Muscle of leg (tissue), 16 donors: ENCODE measurements at places on chromosomes 7 and 10. TPM values are rescaled to one million over a fixed set of nuclear protein-coding genes. Genes with fewer than 3 reads are reported as not detected.

DNA sequence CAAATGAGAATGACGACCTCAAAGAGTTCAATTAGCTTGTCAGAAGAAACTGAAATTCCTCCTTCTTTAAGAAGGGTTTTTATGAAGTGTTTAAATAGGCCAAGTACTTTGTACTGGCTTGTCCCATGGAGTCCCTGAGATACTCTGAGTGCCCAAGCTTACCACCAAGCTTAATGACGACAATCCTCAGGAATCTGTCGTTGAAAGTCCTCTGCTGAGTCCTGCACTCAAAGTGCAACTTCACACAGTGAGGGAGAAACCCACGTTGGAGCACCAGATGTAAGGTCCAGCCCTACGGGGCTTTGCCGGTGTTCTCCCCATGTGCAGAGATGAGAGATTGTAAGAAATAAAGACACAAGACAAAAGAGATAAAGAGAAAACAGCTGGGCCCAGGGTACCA is 42.8 kb upstream of the AKR1C2 start:
- no peaks in the 10 kb centered on the region for H3K27me3 ChIP-seq
- no peaks in the 10 kb centered on the region for H3K36me3 ChIP-seq
- no peak overlapping the region for H3K4me3 ChIP-seq
- no peak overlapping the region for H3K27ac ChIP-seq

Gene AGAP6
- 7.5 TPM for total RNA-seq

Gene SLF2
- 113 TPM for total RNA-seq

Gene LRRC17
- total RNA-seq: 43.8 TPM

Gene PDE6C
- not detected for total RNA-seq

DNA sequence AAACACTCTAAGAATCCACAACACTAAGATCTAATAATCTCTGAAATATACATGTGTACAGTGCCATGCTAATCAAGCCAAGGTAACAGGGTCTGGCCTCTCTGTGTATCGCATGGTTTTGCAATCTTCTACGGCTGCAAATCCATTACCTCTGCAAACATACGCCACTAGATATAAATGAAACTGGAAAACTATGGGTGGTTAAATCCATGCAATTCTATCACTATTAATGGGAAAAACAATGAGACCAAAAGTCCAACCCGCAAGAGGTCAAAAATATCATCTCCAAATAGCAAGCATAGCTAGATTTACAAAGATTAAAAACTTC is 23.0 kb downstream of the SGCE start:
- no peaks in the 10 kb centered on the region for H3K27me3 ChIP-seq
- H3K4me1 ChIP-seq: peaks cover 8% of the 10 kb centered on the region
- DNase-seq: no peak
- peak overlapping the region; percentile 78 for H3K27ac ChIP-seq
- no peak overlapping the region for H3K4me3 ChIP-seq

DNA sequence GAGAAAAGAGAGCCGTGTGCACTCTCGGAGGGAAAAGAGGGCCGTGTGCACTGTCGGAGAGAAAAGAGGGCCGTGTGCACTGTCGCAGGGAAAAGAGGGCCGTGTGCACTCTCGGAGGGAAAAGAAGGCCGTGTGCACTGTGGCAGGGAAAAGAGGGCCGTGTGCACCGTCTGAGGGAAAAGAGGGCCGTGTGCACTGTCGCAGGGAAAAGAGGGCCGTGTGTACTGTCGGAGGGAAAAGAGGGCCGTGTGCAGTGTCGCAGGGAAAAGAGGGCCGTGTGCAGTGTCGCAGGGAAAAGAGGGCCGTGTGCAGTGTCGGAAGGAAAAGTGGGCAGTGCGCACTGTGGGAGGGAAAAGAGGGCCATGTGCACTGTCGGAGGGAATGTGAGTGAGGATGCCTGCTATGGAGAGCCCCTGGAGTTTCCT is 188.7 kb downstream of the DNAJB6 start:
- no peaks in the 10 kb centered on the region for H3K27me3 ChIP-seq
- no peaks in the 10 kb centered on the region for H3K36me3 ChIP-seq
- H3K27ac ChIP-seq: no peak overlapping the region
- H3K4me1 ChIP-seq: no peaks in the 10 kb centered on the region

DNA sequence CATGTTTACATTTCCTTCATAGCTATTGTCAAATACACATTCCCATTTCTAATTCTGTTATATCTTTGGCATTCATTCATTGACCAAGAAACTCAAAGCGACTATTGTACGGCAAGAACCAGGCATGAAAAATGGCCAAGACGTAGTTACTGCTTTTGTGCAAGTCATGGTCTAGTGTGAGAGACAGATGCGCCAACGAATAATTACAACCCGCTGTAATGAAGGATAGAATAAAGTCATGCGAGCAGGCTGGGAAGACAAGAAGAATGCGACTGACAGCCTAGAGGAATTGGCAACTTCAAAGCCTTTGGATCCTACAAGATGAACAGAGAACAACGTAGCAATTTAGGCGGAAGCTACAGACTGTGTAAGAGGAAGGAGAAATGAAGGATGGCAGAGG is 221.2 kb downstream of the CALN1 start:
- peaks cover 2% of the 10 kb centered on the region for H3K27me3 ChIP-seq
- H3K4me3 ChIP-seq: no peak overlapping the region
- no peak for DNase-seq
- H3K36me3 ChIP-seq: no peaks in the 10 kb centered on the region
- no peak overlapping the region for H3K27ac ChIP-seq

DNA sequence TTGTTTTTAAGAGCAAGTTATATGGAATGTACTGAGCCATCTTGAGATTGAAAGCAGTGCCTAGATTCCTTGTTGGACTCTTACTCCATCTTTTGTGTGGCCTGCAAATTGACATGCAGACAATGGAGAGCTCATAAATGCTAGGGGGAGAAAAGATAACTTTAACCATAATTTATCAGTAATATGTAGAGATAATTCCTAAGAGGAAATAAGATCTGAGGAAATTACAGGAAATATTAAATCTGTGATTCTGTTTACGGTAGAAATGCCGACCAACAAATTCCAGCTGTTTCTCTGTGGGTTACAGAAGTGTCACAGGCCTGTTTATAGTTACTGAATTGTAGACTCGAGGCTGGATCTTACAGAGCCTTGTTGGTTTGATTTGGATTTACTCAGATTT is 348.0 kb downstream of the SUGCT start:
- no peaks in the 10 kb centered on the region for H3K27me3 ChIP-seq
- no peaks in the 10 kb centered on the region for H3K4me1 ChIP-seq
- H3K27ac ChIP-seq: no peak overlapping the region
- no peak for DNase-seq

Gene PRSS37
- total RNA-seq: not detected

Gene ASAH2B
- 2.9 TPM for total RNA-seq

DNA sequence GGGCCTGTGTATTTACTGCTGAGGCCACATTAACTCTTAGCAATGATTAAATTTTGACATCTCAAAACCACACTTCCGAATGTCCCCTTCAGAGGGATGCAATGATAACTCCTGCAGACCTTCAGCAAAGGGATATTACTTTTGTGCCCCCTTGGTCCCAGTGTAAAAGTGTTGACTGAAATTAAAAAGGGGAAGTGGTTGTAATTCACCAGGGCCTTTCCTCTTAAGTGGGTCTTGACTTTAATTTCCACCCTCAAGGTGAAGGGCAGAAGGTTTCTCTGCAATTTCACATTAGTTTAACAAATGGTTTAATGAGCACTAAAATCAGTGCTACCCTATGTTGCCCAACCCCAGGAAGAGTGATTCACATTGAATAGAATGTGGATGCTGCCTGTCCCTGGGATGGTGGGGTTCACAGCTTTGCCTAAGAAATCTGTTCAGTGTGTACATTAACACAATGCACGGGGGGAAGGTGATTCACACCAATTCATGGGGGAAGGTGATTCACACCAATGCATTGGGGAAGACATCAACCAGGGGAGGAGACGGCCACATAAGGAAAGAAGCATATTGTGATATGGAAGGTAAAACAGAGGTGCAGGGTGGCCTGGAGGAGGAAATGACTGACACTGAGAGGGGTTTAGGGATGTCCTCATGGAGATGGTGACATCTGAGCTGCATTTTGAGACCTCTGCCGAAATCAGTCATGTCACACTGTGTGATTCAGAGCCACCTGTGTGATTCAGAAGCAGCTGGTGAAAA is 19.4 kb upstream of the TNS3 start:
- H3K27ac ChIP-seq: no peak overlapping the region
- no peak overlapping the region for H3K4me3 ChIP-seq
- peaks cover 14% of the 10 kb centered on the region for H3K4me1 ChIP-seq
- no peak for DNase-seq

Gene SLC39A12
- total RNA-seq: 0.04 TPM

Gene LUC7L2
- 28.5 TPM for total RNA-seq

DNA sequence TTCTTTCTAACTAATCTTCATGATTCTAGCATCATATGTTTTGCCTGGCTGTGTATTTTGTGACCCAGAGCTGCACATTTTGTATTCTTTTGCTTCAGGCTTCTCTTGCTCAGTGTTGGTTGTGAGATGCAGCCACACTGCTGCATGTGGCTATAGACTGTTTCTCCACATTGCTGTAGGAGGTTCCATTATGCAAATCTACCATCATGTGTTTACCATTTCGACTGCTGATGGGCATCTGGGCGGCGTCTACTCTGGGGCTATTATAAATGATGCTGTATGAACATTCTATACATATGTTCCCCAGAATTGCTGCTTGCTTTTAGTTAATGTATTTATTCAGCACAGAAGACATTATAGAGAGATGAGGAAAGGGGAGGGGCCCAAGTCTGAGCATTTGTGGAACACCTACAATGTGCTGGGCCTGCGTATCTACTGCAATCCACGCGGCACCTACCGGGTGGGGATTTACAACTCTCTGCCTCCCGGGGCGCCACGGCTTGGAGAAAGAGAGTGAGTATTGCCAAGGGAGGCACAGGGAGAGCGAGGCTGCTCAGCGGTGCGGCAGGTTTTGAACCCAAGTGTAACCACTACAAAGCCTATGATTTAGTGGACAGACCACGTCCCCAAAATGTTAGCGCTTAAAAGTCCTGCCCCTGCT is 172.5 kb downstream of the PRKAG2 start:
- H3K36me3 ChIP-seq: no peaks in the 10 kb centered on the region
- H3K4me1 ChIP-seq: peaks cover 16% of the 10 kb centered on the region
- peaks cover 2% of the 10 kb centered on the region for H3K27me3 ChIP-seq
- no peak for DNase-seq
- H3K4me3 ChIP-seq: no peak overlapping the region

DNA sequence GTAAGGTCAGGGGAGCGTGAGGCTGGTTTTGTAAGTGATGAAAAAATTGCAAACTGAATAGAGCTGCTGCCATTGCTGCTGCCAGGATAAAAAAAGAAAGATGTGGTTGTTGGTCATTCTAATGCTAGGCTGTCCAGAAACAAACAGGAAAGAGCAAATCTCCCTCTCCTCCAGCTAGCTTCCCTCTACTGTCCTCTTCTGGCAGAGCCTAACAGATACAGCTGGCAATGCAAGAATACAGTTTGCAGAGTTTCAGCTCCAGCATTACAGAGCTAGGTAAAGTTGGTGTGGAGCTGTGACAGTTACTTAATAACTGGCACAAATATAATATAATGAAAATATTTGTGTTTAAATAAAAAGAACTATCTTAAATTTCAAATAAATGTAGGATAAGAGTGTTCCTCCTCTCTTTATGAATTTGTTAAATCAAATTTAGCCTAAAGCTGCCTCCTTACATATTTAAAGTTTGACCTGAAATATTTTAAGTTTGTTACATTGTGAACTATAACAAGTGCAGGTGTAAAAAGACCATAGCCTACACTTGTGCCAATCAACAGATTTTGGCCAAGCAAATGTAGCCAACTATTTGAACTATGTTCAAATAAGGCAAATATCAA is 407.7 kb downstream of the SH2D4B start:
- H3K27me3 ChIP-seq: no peaks in the 10 kb centered on the region
- no peak overlapping the region for H3K4me3 ChIP-seq
- no peaks in the 10 kb centered on the region for H3K4me1 ChIP-seq
- H3K36me3 ChIP-seq: no peaks in the 10 kb centered on the region

Gene SHH
- total RNA-seq: under 0.01 TPM

GRCh38 chr7:72057796-72058195 is 354.3 kb downstream of the CALN1 start:
- H3K4me3 ChIP-seq: no peak overlapping the region
- H3K27me3 ChIP-seq: no peaks in the 10 kb centered on the region
- no peak overlapping the region for H3K27ac ChIP-seq
- no peak for DNase-seq

DNA sequence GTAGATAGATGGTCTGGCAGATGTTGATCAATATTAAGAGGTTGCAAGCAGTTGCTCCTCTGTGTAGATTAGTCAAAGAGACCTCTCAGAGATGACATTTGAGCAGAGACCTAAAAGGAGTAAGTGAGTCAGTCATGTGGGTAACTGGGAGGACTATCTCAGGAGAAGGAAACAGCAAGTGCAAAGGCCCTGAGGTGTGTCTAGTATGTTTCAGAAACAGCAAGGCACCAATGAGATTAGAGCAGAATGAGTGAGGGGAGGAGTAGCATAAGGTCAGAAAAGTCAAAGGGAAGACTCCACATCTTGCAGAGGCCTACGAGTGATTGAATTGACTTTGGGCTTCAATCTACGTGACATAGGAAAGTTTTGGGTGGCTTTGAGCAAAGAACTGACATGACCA is 89.8 kb upstream of the COL1A2 start:
- no peaks in the 10 kb centered on the region for H3K27me3 ChIP-seq
- no peak for DNase-seq
- peak overlapping the region; percentile 90 for H3K27ac ChIP-seq
- H3K4me3 ChIP-seq: no peak overlapping the region

GRCh38 chr10:84675060-84675459 is 346.7 kb downstream of the CCSER2 start:
- H3K27me3 ChIP-seq: no peaks in the 10 kb centered on the region
- DNase-seq: no peak
- no peaks in the 10 kb centered on the region for H3K4me1 ChIP-seq
- no peak overlapping the region for H3K4me3 ChIP-seq

- H3K4me3 ChIP-seq: no peak overlapping the region
- H3K27ac ChIP-seq: no peak overlapping the region
- no peak for DNase-seq
Observed at GRCh38 chr10:128711806-128712205, 585.6 kb upstream of the MKI67 start.

- H3K4me3 ChIP-seq: no peak overlapping the region
- no peak overlapping the region for H3K27ac ChIP-seq
- H3K27me3 ChIP-seq: no peaks in the 10 kb centered on the region
- no peak for DNase-seq
- no peaks in the 10 kb centered on the region for H3K36me3 ChIP-seq
Observed at GRCh38 chr7:55594414-55594813, 22.1 kb upstream of the VOPP1 start.

GRCh38 chr7:135970682-135971365 is 6.3 kb downstream of the MTPN start:
- no peaks in the 10 kb centered on the region for H3K27me3 ChIP-seq
- no peak overlapping the region for H3K27ac ChIP-seq
- peaks cover 6% of the 10 kb centered on the region for H3K36me3 ChIP-seq
- no peak overlapping the region for H3K4me3 ChIP-seq

GRCh38 chr10:89692416-89692815 is 9.0 kb upstream of the KIF20B start:
- no peaks in the 10 kb centered on the region for H3K36me3 ChIP-seq

DNA sequence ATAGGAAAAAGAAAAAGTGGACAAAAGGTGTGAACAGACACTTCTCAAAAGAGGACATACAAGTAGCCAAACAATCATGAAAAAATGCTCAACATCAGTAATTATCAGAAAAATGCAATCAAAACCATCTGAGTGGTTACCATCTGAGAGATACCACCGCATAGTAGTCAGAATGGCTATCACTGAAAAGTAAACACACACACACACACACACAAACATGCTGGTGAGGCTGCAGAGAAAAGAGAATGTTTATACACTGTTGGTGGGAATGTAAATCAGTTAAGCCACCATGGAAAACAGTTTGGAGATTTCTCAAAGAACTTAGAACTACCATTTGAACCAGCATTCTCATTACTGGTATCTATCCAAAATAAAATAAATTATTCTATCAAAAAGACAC is 145.7 kb downstream of the CYP26A1 start:
- no peak overlapping the region for H3K4me3 ChIP-seq
- no peaks in the 10 kb centered on the region for H3K27me3 ChIP-seq
- DNase-seq: no peak
- H3K4me1 ChIP-seq: no peaks in the 10 kb centered on the region
- no peaks in the 10 kb centered on the region for H3K36me3 ChIP-seq
